ENCODE measurements at places on chromosomes 11 and 22.

DNA sequence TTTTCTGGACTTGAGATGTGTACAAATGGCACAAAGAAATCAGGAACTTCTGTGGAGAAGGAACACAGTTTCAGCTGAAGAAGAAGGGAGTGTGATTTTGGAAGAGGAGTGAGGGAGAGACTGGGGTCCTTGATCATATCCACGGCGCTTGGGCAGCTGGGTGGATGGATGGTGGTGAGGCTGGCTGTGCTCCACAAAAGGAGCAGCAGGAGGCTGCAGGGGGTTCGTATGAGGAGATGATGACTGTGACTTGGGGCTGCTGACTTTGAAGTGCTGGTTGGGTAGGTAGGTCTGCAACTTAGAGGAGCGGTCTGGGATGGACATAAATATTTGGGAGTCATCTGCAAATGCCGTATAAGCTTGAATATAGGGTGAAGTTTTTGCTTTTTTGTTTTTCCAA lies 1.3 kb upstream of the DCHS1 start:
- DNase-seq: peak; percentile 40

DNA sequence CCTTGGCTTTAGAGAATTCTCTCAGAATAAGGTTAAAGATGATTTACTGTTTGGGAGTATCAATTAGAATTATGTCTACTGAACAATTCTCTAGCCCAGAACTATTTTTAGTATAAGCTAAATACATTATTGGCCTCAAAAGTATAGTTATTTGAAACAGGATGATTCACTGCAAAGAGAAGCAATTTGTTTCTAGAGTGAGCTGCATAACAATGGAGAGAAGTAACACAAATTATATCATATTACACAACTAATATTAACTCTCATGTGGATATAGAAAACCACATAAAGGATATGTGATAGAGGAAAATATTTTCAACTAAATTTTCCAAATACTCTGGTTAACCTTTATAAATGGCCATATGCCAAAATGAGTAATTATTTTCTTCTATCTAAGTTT lies 24.9 kb downstream of the PGM2L1 start:
- no peak for DNase-seq

DNA sequence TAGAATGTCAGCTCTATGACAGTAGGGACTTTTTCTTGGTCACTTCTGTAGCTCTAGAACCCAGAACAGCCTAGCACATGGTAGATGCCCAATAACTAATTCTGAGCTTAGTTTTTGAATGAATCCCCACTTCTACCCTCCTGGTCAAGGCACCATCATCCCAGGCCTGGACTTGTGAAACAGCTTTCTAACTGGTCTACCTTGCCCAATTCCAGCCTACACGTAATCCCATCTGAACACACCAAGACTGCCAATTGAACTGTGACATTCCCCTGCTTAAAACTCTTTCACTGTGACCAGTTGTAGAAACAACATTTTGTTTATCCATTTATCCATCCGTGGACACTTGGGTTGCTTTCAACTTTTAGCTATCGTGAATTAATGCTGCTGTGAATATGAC lies 6.1 kb upstream of the FOLR3 start:
- DNase-seq: no peak

GRCh38 chr22:40595497-40596234 lies 40.9 kb downstream of the MRTFA start:
- no peak for DNase-seq

GRCh38 chr11:126497581-126498122 lies 142.2 kb downstream of the ST3GAL4 start:
- DNase-seq: no peak

- no peak for DNase-seq
These were observed 13.2 kb upstream of the TPP1 start for GRCh38 chr11:6632116-6633073.

GRCh38 chr11:17791144-17791543 lies 56.6 kb downstream of the KCNC1 start:
- no peak for DNase-seq

DNA sequence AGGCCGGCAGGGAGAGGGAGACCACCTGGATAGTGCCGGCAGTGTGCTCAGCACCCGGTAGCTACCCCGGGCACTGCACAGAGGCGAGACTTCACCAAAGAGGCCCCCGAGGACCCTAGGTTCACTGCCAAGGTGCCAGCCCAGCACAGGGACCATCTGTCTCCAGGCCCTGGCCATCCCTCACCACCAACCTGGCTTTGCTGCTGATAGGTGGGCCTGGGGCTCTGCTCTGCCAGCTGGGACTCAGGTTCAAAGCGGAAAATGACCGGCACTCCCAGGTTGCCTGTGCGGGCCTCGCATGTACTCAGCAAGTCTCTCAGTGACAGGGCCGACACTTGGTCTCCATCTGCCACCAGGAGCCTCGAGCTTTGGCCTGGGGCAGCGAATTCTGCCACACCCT lies 812.2 kb downstream of the BRD1 start:
- no peak for DNase-seq

DNA sequence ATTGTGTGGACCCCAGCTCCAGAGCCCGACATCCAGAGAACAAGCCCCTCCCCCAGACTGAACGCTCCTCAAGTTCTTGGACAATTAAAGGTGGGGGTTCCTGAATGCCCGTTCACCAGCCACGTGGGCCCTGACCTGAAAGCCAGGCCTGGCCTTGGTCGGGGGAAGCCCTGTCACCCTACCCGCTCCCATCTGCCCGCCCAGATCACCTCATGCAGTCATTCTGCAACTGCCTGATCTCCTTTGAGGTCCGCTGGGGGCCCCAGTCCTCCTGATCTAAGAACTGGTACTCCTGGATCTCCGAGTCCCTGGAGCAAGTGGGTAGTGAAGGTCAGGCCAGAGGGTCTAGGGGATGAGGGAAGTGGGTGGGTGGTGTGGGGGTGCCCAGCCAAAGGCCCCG lies 9.1 kb upstream of the NAALADL1 start:
- DNase-seq: no peak

DNA sequence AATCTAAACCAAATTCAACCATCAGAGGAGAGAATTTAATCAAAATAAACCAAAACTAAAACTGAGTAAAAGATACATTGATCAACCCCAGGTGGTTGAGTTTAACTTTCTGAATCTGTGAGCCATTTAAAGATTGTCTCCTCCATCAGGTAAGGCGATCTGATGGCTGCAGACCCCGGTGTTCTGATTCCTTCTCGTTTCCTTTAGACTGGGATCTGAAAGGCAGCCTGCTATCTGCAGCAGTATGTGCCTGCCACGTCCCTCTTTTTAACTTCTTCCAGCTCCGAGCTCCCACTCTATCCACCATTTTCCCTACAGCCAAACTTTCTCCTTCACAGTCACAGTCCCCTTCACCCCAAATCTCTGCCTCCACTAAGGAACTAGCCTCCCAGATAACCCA lies 66.1 kb upstream of the ARHGAP32 start:
- no peak for DNase-seq

GRCh38 chr11:91299980-91300379 lies 924.6 kb upstream of the FAT3 start:
- DNase-seq: no peak

DNA sequence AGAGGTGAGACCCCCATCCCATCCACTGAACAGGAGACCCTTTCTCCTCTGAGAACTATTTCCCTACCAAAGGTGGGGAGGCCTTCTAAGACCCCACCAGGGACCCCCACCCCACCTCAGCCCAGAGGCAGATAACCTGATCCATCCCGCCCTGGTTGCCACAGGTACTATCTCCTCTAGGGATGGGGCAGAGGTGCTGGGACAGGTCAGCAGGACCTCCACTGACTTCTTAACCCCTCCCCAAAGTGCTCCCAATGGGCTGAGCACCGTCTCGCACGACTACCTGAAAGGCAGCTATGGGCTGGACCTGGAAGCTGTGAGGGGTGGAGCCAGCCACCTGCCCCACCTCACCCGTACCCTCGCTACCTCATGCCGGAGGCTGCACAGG lies 4.3 kb downstream of the INPPL1 start:
- DNase-seq: no peak
